ENCODE measurements at places on chromosomes 5 and 9.

- no peak for DNase-seq
Measured at GRCh38 chr5:159951834-159952233, 35.6 kb downstream of the ADRA1B start.

DNA sequence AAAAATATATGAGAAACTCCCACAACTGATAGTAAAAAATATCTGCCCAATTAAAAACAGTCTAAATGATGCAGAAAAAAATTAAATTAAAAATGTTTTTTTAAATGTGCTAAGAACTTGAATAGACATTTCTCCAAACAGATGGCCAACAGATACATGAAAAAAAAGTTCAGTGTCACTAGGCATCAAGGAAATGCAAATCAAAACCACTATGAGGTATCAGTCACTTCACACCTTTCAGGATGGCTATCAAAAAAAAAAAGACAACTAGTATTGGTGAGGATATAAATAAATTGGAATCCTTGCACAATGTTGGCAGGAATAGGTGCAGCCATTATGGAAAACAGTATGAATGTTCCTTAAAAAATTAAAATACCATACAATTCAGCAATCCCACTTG is 16.6 kb downstream of the ZNF131 start:
- DNase-seq: no peak

GRCh38 chr9:136653323-136654079 is 9.2 kb upstream of the EGFL7 start:
- DNase-seq: no peak

GRCh38 chr9:119369680-119370366 is 588 bp upstream of the BRINP1 start:
- no peak for DNase-seq

- no peak for DNase-seq
Measured at GRCh38 chr5:123092696-123093095, 3.7 kb downstream of the PRDM6 start.

DNA sequence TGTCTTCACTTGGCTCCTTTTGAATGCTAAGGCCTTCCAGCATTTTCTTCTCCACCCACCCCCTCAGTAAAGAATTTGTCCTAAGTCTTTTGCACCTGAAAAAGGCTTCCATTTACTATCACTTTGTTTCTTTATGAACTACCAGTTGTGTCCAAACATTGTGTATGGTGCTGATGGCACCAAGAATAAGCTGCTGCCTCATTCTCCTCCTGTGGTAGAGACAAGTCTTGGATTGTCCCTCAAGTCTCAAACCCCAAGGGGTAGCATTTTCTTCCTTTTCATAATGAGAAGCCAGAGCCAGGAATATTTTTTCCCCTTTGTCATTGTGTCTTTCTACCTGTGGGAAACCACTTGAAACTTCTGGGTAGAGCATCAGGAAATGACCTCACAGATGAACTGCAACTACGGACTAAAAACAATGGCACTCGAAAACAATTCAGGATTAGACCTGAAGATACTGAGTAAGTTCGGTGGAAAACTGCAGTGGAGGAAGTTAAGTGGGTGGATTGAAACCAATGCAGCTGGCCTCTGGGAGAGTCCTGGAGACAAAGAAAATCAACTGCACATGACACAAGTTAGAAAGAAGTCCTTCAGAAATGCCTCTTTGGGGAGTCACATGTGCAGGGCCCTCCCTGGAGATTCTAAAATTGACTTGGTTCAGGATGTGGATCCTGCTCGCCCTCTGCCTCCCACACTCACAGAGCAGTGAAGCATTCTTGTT is 80.5 kb downstream of the SH3RF2 start:
- DNase-seq: no peak

- DNase-seq: no peak
Measured at GRCh38 chr9:5562806-5563416, 52.6 kb downstream of the PDCD1LG2 start.

- DNase-seq: no peak
Measured at GRCh38 chr5:6634306-6634705, 1.1 kb downstream of the SRD5A1 start.

DNA sequence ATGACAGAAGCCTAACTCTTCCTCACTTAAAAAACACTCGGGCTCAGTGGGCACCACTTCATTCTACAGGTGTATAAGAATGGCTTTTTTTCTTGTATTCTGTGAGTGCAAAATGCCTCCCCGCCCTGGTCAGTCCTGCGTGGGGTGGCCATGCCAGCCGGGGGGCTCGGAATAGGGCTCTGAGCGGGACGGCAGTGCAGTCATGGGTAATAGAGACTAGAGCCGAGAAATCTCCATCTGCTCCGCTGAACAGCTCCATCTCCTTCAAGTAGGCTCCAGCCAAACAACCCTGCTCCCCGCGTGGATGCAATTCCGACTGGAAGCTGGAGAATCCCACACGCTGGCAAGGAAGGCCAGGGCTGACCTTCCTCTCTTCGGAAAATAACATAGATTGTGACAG is 317.0 kb upstream of the IRX4 start:
- DNase-seq: no peak

DNA sequence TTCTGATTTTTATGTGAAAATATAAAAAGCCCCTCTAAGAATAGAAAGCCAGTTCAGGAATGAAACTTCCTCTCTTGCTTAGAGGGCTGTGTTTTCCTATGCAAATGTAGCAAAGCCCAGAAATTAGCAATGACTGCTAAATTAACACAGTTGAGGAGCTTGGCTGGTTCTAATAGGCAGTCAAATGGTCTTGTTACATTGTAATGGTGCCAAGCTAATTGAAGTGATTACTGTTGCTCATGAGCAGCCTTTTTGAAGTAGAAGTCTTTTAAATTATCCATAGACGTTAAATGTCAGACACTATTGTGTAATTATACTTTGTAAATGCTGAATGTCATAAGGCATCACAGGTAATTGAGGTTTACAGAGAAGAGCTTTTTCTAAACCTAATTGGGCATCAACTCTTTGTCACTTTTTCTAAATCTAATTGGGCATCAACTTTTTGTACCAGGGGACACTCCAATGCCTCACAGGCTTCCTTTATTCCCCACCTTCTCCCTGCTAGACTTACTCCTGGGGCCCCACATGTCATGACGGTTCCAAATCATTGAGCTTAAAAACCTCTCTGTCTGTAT is 229.1 kb downstream of the PSAT1 start:
- no peak for DNase-seq

DNA sequence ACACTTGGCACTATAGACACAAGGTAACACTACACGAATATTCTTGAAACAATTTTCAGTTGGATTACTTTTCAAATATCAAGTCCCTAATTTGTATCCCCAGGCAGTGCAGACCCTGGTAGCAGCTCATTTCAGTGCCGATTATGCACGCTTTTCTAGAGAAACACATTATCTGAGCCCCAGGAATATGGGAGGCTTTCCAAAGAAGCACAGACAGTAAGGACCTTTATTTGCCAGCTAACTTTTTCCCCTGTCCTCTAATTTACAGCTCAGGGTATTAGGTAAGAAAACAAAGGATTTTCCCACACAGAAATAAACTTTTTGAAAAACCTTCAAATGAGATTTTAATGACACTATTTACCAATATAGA is 852.3 kb upstream of the DMAC1 start:
- DNase-seq: no peak

GRCh38 chr9:126915846-126916543 is 1.4 kb downstream of the RALGPS1 start:
- DNase-seq: no peak

DNA sequence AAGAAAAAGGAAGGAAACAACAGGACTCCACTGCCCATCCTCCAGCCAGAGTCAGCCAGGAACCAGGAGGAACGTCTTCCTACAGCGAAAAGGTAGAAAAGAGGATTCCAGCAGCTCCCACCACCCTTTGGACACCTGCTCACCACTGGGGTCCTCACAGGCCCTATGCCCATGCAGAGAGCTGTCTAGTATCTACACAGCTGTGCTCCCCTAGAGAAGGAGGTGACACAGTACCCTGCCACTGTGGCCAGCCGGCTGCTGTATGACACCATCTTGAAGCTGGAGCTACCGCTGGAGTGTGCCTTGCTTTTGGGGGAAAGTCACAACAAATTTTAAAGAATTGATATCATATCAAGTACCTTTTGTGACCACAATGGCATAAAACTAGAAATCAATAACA is 92.6 kb downstream of the GTF3C4 start:
- no peak for DNase-seq

DNA sequence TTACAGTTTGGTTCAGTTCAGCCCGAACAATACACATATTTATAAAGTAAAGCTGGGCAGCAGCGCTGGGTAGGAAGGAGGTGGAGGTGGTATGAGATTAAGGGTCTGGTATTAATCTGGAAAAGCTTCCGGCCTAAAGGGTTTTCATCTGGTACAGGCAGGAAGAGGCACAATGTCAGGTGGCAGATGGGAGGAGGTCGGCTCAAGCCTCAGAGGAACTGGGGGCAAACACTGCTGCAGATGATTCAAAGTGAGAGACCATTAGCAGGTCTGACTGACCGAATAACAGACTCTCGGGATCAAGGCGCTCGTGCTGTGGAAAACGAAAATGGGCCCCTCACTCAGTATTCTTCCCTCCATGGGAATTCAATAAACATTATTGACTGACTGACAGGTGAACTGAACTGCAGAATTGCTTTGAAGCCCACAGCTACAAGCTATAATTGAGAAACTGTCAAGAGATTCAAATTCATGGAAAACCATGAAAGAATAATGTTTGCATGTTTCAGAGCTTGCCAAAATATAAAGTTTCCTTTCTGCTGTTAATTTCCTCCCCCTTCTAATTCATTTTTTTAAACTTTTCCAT is 75.3 kb downstream of the TMEM167A start:
- DNase-seq: no peak

- no peak for DNase-seq
Measured at GRCh38 chr5:135326296-135327254, 72.5 kb downstream of the MACROH2A1 start.

GRCh38 chr9:121563881-121564460 is 64.3 kb upstream of the GGTA1 start:
- DNase-seq: no peak

- DNase-seq: no peak
Measured at GRCh38 chr5:126469536-126470316, 46.5 kb downstream of the GRAMD2B start.

GRCh38 chr5:65141493-65141892 is 340.2 kb downstream of the ADAMTS6 start:
- no peak for DNase-seq

DNA sequence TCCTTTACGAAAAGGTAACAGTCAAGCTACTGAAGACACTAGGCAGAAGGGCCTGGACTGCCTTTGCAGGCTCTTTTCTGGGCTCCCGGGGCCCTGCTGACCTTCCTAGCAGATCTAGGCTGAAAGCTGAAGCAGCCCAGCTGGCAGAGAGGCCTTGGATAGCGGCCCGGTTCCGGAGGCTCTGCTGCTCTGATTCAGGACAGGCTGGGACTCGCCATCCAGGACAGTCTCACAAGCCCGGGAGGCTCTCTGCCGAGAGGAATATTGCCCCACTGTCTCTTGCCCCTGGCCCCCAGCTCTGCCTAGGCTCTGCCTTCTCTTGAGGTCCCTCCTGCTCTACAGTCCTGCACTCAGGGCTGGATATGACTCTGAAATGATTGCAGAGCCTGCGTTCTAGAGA is 67.8 kb downstream of the PSD2 start:
- no peak for DNase-seq

DNA sequence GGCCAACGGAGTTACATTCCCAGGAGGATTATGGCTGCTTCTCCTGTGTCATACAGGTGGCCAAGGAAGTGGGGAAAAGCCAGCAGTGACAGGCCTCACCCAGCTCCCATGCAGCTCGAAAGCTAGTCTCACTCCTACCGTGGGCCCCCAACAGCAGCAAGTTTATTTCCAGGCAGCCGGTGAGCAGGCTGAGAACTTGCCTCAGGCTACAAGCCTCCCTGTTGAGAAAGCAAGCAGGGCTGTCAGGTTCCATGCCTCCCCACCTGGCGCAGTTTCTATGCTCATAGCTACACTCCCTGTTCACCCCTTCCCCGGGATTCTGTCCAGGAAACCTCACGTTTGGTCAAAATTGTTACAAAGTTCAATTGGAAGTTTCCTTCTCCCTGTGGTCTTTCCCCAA is 27.5 kb upstream of the DNAH5 start:
- DNase-seq: no peak

GRCh38 chr9:129595311-129595741 is 25.6 kb downstream of the C9orf50 start:
- no peak for DNase-seq

DNA sequence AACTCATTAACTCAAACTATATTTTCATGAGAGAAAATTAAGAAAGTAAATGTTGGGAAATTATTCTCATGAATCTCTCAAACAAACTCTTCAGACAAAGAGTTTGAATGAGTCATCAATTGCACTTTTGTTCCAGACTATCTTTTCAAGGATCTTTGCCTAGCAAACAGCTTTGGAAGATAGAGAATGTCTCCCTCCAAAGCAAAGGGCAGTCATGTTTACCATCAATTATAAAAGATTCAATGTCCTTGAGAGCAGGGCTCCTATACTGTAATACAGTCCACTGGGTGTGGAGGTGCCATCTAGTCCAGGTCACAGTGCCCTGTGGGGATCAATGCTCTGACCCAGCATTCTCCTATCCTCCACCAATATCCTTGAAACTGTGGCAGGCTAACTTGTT is 1429.3 kb downstream of the EFNA5 start:
- no peak for DNase-seq

DNA sequence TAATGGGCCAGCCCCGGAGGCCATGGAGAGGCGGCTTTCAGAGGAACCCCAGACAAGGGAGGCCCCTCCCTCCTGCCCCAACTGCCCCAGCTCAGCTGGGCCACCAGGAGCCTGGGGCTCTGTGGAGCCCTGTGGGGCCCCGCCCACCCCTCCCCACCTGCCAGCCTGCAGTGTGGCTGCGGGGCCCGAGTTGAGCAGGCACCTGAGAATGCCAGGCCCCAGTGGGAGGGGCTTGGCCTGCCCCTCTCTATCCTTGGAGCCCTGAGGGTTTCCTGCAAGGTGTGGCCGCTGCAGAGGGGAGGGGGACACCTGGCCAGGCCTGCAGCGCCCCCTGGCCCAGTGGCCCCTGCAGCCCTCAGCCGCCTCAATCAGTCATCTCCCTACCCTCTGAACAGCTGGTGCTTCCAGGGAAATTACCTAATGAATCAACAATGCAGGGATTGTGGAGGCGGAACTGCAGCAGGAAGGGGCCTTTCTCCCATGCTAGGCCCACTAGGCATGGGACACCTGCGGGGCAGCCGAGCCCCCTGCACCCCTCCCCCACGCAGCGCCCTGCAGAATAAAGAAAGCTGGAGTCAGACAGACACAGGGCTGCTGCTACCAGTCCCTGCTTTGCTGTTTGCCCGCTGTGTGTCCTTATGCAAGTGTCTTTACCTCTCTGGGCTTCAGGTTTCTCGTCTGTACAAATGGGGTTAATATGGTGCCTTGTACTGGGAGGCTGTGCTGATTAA is 48.0 kb downstream of the LMX1B start:
- DNase-seq: no peak

GRCh38 chr9:116641292-116642059 is 45.6 kb upstream of the TRIM32 start:
- no peak for DNase-seq

- no peak for DNase-seq
Measured at GRCh38 chr9:127837346-127837745, 17.1 kb downstream of the ENG start.

GRCh38 chr9:79962836-79963235 is 391.1 kb downstream of the TLE4 start:
- no peak for DNase-seq

Data from stimulated activated naive B cell treated with anti-CD40 and anti-IgM and Interleukin-4, amounts not matched to agents 10 μg/mL and 1 μg/mL and 100 μg/mL, for 72 hours (primary cell).